ENCODE measurements at places on chromosomes 3 and 15.

DNA sequence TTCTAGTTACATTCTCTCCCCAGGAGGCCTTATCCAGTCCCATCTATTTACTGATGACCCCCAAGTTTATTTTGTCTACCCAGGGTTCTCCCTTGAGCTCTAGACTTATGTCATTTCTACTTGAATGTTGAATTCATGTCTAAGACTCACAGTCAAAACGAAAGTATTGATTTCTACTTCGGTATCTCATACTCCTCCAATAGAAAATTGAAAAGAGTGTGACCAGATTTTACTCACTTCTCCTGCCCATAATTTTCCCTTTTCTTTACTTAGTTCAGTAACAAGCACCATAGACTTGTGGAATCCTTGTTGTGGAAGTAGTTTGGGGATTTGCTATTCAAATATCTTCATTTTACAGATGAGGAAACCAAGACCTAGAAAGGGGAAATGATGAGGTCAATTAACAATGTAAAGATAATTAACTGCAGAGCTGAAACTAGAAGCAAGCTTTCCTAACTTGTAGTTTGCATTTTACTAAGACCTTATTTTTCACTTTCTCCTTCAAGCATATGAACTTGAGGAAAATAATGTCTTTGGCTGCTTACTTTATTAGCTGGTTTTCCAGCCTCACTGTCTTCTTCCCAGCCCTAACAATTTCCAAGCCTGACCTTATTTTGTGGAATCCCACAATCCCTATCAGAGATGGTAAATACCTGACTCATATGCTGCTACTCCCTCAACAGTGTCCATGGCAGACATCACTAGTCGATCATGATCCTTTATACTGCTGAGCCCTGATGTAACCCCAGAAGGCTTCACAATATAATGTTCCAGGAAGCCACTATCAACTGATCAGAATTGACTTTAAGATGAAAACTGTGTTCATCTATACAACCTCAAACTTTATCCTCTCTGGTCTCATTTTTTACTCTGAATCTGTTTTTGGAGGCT, 123.9 kb upstream of the AGBL1 start:
- H3K4me3 ChIP-seq, result no peak overlapping the region
- H3K4me1 ChIP-seq, result no peaks in the 10 kb centered on the region
- no peak for DNase-seq
- peaks cover 2% of the 10 kb centered on the region for H3K27me3 ChIP-seq

DNA sequence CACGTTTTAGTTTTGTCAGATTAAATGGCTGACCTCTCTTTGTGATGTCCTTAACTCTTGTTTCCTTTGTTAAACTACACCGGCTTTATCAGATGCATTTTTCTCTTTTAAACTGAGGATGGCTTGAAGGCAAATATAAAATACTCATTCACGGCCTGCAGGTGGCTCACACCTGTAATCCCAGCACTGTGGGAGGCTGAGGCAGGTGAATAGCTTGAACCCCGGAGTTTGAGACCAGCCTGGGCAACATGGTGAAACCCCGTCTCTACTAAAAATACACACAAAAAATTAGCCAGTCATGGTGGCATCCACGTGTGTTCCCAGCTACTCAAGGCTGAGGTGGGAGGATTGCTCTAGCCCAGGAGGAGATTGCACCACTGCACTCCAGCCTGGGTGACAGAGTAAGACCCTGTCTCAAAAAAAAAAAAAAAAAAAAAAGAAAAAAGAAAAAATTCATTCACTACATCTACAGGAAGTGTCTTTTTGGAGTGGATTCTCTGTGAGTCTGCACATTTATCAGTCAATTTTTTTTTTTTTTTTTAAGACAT, 34.7 kb upstream of the SACM1L start:
- peaks cover 15% of the 10 kb centered on the region for H3K4me1 ChIP-seq
- H3K36me3 ChIP-seq, result peaks cover 16% of the 10 kb centered on the region
- H3K27me3 ChIP-seq, result no peaks in the 10 kb centered on the region
- peak overlapping the region; percentile 37 for H3K27ac ChIP-seq
- no peak overlapping the region for H3K4me3 ChIP-seq
- DNase-seq, result no peak

DNA sequence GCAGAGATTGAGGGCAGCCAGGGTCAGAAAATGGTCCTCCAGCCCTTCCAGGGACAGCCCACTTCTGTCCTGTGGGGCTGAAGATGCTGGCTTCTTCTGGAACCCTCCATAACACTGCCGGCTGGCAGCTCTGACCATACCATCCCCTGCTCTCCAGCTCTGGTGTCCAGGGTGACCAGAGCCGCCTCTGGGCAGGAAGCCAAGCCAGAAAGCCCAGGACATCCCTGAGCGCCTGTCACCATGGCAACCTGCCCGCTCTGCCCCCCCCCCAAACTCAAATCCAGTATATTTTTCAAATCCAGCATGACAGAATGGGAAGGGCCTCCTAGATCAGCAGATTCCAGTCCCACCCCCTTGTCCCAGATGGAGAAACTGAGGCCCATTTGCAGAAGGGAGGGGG, 420 bp upstream of the TMIE start:
- H3K4me3 ChIP-seq, result no peak overlapping the region
- peaks cover 5% of the 10 kb centered on the region for H3K4me1 ChIP-seq
- no peak for DNase-seq

- H3K36me3 ChIP-seq, result peaks cover 20% of the 10 kb centered on the region
- DNase-seq, result no peak
- H3K4me1 ChIP-seq, result peaks cover 15% of the 10 kb centered on the region
- no peak overlapping the region for H3K27ac ChIP-seq
- H3K27me3 ChIP-seq, result no peaks in the 10 kb centered on the region
These were observed 27.0 kb downstream of the TM2D3 start for GRCh38 chr15:101625184-101625583.

DNA sequence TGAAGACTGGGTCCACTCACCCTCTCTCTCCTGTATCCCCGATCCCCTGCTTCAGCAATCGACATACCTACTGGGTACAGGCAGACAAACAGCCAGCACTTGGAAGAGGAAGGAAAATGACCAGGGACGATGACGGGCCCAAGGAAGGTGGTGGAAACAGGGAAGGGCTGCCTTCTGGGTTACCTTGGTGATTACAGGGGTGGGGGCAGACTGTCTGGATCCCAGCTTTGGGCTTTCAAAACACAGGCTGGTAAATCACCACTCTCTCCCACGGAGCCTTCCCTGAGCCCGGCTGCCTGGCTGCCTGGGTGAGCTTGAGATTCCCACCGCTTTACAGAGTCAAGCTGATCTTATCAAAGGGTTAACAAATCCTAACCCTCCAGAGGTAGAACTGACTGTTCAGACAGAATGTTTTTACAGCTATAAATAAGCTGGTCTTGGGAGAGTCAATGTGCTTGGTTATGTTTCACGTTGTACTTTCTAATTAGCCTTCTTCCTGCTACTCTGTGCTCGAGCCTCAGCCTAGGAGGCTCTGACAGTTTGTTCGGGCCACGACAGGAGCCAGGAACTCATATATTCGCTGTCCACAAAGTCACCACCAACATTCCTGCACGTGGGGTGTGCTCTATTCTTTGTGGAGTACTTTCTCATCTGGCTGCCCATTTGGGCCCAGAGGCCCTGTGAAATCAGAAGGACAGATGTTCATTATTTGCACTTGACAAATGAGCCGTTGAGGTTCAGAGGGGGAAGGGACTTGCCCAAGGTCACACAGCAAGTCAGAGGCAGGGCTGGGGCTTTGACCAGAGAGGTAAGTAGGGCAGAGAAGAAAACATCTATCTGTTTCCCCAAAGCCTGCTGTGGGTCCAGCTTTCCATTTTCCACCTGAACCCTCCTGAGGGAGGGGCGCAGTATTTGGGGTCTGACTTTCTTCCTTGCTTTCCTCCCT, 63.5 kb downstream of the FEM1B start:
- H3K36me3 ChIP-seq, result no peaks in the 10 kb centered on the region
- H3K27me3 ChIP-seq, result peaks cover 5% of the 10 kb centered on the region
- DNase-seq, result no peak
- no peak overlapping the region for H3K27ac ChIP-seq

- no peaks in the 10 kb centered on the region for H3K36me3 ChIP-seq
- no peak for DNase-seq
- H3K4me3 ChIP-seq, result no peak overlapping the region
- no peaks in the 10 kb centered on the region for H3K4me1 ChIP-seq
- no peaks in the 10 kb centered on the region for H3K27me3 ChIP-seq
These were observed 728.8 kb downstream of the NR2F2 start for GRCh38 chr15:97059281-97059680.

- no peaks in the 10 kb centered on the region for H3K36me3 ChIP-seq
- H3K4me1 ChIP-seq, result no peaks in the 10 kb centered on the region
- H3K27ac ChIP-seq, result no peak overlapping the region
- no peak overlapping the region for H3K4me3 ChIP-seq
- no peak for DNase-seq
These were observed 181.2 kb upstream of the TTC14 start for GRCh38 chr3:180420804-180421203.

GRCh38 chr3:30904996-30905395, 10.5 kb upstream of the GADL1 start:
- no peaks in the 10 kb centered on the region for H3K27me3 ChIP-seq
- no peaks in the 10 kb centered on the region for H3K4me1 ChIP-seq
- H3K4me3 ChIP-seq, result no peak overlapping the region
- H3K36me3 ChIP-seq, result no peaks in the 10 kb centered on the region
- DNase-seq, result no peak

- H3K27me3 ChIP-seq, result peaks cover 27% of the 10 kb centered on the region
- H3K4me1 ChIP-seq, result peaks cover 21% of the 10 kb centered on the region
- no peak overlapping the region for H3K27ac ChIP-seq
- no peak for DNase-seq
- H3K4me3 ChIP-seq, result peak overlapping the region; percentile 82
These were observed 600 bp upstream of the CHRNA5 start for GRCh38 chr15:78564743-78565096.

- no peaks in the 10 kb centered on the region for H3K36me3 ChIP-seq
- DNase-seq, result no peak
- no peak overlapping the region for H3K27ac ChIP-seq
These were observed 38.7 kb downstream of the FEM1B start for GRCh38 chr15:68316061-68316804.

DNA sequence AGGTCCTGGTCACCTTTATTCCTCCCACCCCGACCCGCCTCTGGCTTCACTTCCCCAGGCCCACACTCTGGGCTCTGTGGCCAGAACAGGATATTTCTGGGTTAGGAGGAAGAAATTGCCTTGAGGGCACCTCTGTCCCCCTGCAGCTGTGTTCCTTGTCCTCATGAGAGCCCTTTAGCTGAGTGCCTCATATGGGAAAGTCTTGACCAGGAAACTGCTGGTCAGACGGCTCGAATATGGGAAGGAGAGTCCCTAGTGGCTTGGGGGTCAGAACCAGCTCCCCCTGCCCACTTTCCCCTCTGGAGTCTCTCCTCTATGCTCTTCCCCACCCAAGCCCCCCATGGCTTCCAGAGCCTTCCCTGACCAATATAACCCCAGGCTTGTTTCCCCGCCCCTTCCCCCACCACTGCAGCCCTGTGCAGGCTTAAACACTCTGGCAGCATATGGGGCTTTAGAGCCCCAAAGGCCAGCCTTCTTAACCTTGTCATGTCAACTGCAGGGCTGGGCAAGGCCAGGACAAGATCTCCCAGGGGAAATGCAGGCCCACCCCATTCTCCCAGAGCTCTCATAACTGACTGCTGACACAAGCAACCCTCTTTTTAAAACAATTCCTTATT, 36.4 kb downstream of the SEC22C start:
- H3K27me3 ChIP-seq, result no peaks in the 10 kb centered on the region
- H3K36me3 ChIP-seq, result peaks cover 10% of the 10 kb centered on the region
- DNase-seq, result no peak
- H3K4me3 ChIP-seq, result no peak overlapping the region

- no peak overlapping the region for H3K4me3 ChIP-seq
- no peaks in the 10 kb centered on the region for H3K4me1 ChIP-seq
- DNase-seq, result no peak
- no peak overlapping the region for H3K27ac ChIP-seq
- no peaks in the 10 kb centered on the region for H3K27me3 ChIP-seq
These were observed 53.8 kb upstream of the CADM2 start for GRCh38 chr3:84904816-84905555.

GRCh38 chr15:86403221-86403620, 323.6 kb downstream of the AGBL1 start:
- H3K36me3 ChIP-seq, result no peaks in the 10 kb centered on the region
- no peak for DNase-seq
- H3K27ac ChIP-seq, result no peak overlapping the region
- no peak overlapping the region for H3K4me3 ChIP-seq
- H3K4me1 ChIP-seq, result no peaks in the 10 kb centered on the region

- H3K27me3 ChIP-seq, result no peaks in the 10 kb centered on the region
- H3K27ac ChIP-seq, result no peak overlapping the region
- peaks cover 13% of the 10 kb centered on the region for H3K4me1 ChIP-seq
- no peak overlapping the region for H3K4me3 ChIP-seq
- DNase-seq, result no peak
- H3K36me3 ChIP-seq, result no peaks in the 10 kb centered on the region
These were observed 77.2 kb downstream of the CD200R1L start for GRCh38 chr3:112769286-112769978.

DNA sequence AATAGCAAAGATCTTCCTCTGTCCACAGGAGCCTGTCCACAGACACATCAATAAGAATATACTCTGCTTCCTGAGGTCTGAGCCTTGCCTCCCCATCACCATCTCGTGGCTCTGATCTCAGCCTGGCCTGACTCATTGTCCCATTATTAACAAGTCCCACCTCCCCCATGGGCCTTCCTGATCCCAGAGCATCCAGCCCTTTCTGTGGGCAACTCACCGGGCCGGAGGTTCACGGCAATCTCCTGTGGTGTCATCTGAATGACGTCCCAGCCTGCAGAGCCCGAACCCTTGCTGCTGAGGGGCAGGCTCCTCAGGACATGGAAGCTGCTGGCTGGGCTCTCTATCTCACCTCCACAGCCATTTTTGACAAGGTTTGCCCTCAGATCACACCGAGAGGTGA, 28.1 kb downstream of the ITGB5 start:
- no peak overlapping the region for H3K27ac ChIP-seq
- DNase-seq, result no peak

- no peak overlapping the region for H3K27ac ChIP-seq
- no peak overlapping the region for H3K4me3 ChIP-seq
- peaks cover 4% of the 10 kb centered on the region for H3K27me3 ChIP-seq
- DNase-seq, result no peak
These were observed 48.5 kb upstream of the MCTP2 start for GRCh38 chr15:94182883-94183282.
